ENCODE measurements at places on chromosomes 5 and 9.

DNA sequence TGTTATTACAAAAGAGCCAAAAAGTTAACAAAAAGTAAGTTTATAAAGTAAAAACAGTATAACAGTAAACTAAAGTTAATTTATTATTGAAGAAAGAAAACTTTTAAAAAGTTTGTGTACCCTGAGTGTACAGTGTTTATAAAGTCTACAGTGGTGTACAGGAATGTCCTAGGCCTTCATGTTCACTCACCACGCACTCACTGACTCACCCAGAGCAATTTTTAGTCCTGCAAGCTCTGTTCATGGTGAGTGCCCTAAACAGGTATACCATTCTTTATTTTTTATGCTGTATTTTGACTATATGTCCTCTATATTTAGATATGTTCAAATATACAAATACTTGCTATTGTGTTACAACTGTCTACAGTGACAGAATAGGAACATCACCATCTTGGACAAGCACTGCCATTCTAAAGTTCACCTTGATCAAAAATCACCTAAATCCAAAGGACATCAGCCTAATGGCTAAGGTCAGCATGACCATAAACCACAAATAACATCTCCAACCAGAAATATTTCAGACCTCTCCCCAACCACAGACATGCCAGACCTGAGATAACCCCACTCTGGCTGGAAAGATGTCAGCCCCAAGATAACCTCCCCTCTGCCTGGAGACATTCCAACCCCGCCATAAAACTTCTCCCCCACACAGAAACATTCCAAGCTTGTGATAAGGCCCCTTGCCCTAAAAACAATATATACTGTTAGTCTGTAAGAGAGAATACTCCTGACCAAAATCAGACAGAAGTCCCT lies 56.1 kb downstream of the AGXT2 start:
- DNase-seq, result peak; percentile 80

DNA sequence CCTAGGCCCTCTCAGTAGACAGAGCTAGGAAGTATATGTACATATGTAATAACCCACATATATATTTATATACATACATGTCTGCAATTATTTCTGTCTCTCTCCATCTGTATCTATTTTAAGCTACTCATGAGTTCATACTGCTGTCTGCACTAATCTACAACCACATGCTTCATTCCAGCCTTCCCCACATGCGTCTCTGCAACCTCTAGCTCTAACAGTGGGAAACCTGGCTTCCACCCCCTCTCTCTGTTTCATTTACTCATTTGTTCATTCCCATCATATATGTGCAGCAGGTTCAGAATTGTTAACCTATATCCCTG lies 23.3 kb downstream of the DCANP1 start:
- DNase-seq, result no peak

GRCh38 chr9:113608082-113608685 lies 144.7 kb downstream of the RGS3 start:
- no peak for DNase-seq

DNA sequence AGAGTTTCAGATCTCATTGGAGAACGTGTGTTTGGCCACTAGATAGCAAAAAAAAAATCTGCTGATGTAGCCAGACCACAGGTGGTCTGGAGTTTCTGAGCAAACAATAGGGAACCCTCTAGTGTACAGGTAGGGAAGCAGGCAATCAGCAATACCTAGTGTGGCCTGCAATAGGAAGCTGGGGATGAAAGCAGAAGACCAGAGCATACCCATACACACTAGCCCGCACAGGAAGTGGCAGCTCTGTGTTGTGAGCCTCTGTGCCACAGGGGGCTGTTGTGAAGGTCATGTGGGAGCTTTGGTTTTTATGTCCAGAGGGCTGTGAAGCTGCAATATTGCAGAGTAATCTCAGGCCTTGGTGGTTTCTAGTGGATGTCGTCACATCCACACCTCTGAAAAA lies 81.2 kb downstream of the MTAP start:
- no peak for DNase-seq

DNA sequence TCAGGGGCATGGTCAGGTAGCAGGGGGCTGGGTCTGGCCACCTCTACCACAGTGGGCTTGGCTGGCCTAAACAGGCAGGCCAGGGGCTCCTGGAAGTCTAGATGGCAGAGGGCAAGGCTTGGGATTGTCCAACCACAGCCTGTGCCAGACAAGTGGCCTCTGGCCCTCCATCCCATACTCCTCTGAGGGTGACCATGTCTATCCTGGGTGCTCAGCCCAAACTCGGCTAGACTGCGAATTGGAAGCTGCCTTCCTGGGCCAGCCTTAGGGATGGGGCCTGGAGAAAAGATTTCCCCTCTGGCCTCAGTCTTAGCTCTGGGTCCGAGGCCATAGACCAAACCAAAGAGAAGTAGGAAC lies 110.5 kb downstream of the PHF2 start:
- DNase-seq, result no peak

GRCh38 chr5:98840946-98841345 lies 67.5 kb downstream of the RGMB start:
- DNase-seq, result no peak

- no peak for DNase-seq
Observed at GRCh38 chr9:75183306-75183705, 95.0 kb downstream of the OSTF1 start.

DNA sequence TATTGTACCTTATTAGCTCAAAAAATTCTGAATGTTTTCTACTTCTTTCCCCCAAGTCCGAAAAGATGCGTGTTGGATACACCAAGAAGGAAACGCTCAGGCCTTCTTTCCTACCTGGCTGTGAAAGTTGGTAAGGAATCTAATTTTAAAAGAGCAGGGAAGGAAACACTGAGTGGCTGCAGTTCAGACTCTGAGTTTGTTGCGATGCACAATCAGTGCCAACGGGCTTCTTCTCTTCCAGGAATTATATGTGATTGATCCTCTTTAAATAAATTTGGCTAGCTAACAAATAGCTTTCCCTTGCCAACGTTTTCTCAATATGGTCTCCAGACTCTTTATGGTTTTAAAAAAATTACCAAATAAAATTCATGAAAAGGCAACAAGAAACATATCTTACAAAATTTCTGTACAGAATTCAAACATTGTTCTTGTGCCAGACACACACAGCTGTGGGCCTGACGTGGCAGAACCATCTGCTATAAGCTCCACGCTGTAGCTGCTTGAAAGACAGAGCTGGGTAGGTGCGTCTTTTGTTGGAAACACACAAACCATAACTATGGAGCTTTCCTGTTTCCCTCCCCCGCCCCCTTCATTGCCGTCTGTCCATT lies 493.1 kb downstream of the ZNF608 start:
- DNase-seq, result no peak

GRCh38 chr9:89528131-89528530 lies 30.2 kb upstream of the SEMA4D start:
- no peak for DNase-seq

DNA sequence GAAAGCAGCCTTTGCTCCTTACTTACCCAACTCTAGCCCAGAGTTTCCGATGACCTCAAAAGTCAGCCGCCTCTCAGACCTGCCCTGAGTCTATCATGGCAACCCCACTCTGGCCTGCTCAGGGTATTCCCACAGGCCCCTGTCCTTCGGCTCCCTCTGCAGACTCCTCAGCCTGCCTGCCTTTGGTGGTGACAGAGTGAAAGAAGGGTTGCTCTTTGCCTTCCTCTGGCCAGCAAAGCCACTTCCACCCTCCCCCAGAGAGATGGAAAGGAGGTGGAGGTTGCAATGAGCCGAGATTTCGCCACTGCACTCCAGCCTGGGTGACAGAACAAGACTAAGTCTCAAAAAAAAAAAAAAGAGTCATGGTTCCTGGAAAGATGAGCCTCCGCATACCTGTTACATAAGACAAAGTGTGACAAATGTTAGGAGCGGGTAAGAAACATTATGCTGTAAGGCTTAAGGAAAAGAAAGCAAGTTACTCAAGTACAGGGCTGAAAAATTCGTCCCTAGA lies 2.3 kb upstream of the SMIM33 start:
- DNase-seq, result peak; percentile 22

GRCh38 chr5:72093217-72093616 lies 14.1 kb upstream of the MAP1B start:
- DNase-seq, result peak; percentile 58

GRCh38 chr9:135081264-135081660 lies 6.2 kb upstream of the OLFM1 start:
- no peak for DNase-seq

GRCh38 chr9:86836797-86837196 lies 110.5 kb downstream of the GAS1 start:
- no peak for DNase-seq

GRCh38 chr9:106707291-106707690 lies 155.7 kb upstream of the ZNF462 start:
- peak; percentile 22 for DNase-seq

GRCh38 chr5:81783401-81783800 lies 32.5 kb upstream of the SSBP2 start:
- DNase-seq, result no peak

DNA sequence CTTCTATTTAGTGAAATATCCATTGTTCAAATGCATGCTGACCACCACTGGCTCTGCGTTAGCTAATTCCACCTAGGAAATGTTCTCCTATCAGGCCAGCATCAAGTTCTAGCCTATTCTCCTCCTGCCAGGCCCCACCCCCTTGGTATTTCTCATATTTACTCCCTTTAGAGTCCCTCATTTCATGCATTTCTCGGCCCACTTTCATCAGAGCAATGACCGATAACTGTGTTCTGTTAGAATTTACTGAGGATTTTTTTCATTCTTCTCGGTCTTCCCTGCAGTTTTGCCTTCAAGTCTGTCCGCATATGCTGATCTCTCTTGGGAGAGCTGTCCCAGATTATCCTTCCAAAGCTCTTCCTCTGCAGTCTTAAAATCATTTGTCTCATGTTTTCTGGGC lies 143.4 kb downstream of the GOLPH3 start:
- DNase-seq, result peak; percentile 17

DNA sequence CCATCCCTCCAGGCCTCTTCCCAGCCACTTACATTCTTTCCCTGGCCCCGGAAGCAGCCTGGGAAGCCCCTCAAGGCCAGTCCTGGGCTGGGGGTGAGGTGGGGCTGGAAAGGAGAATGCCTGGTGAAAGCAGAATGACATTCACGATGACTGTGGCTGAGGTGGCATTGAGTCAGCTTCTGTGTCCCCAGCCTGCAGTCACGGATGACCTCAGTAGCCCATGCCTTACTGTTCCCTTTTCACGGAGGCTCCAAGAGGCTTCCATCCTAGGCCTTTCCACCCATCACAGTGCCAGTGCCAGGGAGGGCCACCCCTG lies 2.7 kb downstream of the PRDM12 start:
- DNase-seq, result no peak

- no peak for DNase-seq
Observed at GRCh38 chr9:125992557-125992956, 245.4 kb downstream of the PBX3 start.

- no peak for DNase-seq
Observed at GRCh38 chr9:99093492-99093791, 11.5 kb upstream of the TGFBR1 start.

- no peak for DNase-seq
Observed at GRCh38 chr9:84711936-84712335, 42.4 kb downstream of the NTRK2 start.

DNA sequence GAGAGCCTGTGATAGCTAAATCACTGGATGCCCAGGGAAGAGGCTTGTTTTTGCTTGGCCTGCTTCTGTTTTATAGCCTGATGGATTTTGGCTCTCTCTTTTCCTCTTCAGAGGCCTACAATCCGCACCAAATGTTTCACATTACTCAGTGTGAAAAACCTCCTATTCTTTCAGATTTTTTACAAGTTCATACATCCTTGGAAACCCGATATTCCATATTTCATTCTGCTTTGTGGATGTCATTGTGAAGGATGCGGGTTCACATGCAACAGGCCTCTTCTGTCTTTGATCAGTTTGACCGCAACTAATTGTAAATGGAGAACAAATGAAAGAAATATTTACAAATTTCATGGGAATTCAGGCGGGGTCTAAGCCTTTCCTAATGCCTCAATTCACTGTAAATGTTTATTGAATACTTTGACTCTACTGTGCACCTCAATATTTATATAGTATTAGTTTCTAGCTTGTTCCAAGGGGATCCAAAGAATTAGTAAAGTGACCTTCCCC lies 269.9 kb downstream of the DMRT2 start:
- DNase-seq, result no peak

DNA sequence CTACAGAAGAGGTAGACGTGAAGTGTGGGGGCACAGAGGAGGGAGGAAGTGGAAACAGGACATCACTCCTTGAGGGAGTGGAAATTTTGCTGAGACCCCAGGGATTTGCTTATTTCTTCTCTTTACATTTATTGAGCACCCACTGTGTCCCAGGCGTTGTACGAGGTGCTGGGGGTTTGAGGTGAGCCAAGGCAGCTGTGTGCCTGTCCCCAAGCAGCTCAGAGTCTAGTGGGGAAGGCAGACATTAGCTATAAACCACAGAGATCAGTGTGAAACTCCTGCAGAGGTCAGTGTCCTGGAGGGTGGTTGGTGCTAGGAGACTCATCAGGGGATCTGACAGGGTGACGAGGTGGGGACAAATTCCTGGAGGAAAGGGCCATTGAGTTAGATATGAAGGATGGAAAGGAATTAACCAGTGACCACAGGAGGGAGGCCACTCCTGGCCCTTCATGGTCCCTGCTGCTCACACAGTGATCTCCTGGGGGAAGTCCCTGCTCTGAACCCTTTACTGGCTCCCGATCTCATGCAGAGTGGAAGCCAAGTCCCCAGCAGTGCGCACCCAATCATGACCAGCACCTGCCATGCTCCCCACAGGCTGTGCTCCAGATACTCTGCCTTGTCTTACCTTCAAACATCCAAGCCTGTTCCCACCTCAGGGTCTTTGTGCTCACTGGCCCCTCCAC lies 3.4 kb upstream of the CXCL14 start:
- DNase-seq, result no peak

DNA sequence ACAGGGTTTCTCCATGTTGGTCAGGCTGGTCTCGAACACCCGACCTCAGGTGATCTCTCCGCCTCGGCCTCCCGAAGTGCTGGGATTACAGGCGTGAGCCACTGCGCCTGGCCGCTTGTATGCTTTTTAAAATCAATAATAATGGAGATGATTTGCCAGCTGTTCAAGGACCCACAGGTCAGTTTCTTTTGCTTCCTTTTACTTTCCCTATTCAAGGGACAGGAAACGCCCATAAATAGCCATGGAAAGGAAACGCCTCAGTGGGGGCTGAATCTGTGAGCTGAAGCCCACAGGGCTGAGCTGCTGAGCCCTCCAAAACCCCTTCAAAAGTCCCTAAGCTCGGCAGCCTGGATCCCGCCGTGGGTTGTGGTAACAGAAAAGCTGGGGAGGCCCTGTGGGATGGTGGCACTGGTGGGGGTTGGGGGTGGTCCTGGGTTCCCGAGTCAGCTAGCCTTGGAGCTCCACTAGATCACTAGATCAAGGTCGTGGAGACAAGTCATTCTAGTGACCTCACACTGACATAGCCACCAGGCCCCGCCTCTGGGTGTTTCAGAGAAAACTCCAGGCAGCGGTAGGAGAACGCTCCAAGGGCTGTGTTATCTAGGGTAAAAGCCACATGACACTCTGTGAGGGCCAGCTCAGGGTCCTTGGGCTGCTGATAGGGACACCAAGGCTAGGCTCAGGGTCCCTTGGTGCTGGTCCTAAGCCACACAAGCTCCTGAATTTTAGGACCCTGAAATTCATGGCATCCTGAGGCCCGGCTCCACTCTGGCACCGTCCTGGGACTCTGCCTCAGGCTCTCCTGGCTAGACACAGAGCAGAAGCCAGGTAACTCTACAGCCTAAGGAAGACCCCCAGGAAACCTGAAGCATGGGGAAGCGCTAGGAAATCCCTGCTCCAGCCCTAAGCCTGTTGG lies 18.0 kb upstream of the DUSP1 start:
- DNase-seq, result no peak

Measured in amniotic epithelial cell (primary cell).